ENCODE measurements at places on chromosomes 4 and X.

DNA sequence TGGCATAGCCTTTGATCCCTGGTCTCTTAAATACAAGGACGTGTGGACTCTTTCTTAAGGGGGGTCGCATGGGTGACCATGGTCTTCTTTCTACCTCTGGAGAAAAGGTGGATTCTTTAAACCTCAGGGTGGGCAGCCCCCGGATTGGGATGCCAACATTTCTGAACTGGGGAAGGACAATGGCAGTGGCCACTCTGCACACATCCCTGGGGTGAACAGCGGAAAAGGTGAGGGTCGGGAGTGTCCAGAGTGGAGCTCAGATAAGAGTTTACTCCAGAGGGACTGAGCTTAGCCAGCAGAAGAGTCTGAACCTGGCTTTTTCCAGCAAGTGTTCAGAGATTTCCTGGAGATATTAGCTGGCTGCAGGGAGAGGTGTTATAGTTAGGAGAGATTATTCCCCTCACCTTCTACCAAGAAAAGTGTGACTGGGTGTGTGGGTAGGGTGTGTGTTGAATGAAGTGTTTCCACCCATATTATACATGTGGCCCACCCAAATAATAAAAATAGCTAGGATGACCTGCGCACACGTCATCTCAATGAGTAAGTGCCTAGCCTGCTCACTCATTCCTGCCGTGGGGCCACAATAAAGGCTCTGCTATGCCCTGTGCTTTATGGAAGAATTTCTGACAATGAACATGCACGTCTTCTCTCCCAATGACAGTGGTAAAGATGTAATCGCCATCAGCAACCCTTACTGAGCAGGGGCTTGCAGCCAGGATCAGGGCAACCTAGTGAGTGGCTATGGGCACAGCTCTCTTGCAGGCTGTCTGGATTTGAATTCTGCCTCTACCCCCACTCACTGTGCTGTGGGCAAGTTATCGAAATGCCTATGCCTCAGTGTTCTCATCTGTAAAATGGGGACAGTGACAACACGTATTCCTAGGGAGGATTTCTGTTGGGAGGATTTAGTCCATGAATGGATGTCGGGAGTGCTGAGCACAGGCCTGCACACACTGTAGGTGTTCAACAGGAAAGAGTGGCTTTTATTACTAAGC is 76.6 kb downstream of the SLC2A9 start:
- no peak for DNase-seq

- DNase-seq: no peak
Measured at GRCh38 chr4:821631-822030, 4.3 kb downstream of the CPLX1 start.

DNA sequence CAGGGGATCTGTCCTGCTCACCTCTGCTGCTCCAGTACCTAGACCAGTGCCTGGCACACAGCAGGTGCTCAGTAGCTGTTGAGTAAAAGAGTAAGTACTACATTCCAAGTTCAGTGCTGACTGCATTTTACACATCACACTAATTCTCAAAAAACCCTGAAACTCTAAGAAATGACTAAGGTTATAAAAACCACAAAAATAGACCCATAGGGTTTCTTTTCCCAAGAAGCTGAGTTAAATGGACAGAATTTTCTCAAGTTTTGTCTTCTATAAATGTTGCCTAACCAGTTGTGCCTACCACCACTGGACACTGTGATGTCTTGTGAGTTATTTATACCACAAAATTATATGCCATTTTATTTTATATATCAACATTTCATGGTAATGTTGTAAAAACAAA is 78.9 kb upstream of the RXFP1 start:
- no peak for DNase-seq

GRCh38 chr4:70640192-70640591 is 11.6 kb downstream of the ENAM start:
- DNase-seq: no peak

GRCh38 chr4:138500869-138501268 is 258.7 kb upstream of the SLC7A11 start:
- DNase-seq: no peak

DNA sequence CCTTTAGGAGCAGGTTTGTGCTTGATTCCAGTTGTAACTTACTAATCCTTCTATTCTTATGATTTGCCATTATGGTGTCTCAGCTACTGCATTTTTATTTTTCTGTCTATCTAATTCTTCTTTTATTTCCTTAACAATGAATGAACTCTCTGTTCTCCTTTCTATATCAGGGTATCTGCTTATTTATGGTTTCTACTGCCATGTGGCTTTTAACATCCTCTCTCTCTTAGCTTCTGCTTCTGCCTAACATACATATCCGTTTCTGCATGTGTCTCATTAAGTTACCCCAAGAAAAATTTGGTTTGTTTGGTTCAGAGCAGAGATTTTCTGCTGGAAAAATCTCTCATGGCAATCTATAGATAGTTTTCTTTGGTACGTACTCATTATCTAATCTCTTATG is 614.4 kb downstream of the RPA4 start:
- DNase-seq: no peak

DNA sequence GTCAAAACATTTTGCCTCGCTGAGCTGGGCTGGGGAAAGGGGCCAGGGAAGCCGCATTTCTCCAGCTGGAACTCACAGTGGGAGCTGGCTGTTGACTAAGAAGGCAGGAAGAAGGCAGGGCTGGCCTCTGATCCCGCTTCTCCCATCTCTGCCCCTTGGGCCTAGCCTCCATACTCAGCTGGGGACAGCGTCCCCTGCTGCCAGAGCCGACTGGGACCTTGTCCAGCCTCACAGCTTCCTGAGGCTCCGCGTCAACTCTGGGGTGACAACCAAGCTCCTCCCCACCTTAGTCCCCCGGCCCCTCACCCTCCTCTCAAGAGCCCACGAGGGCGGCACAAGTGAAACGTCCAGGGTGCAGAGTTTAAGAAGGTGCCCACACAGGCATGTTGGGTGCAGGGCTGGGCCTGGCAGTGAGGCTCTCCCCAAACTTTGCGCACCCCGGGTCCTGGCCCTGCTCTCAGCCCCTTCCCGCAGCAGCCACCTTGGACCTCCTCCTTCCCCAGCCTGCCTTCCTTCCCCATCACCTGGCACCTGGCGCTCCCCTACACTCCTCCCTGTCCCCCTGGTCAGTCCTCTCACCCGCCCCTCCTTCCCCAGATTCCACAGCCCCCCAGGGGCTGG is 100.8 kb downstream of the PSAPL1 start:
- DNase-seq: no peak

GRCh38 chrX:154082396-154083125 is 15.0 kb downstream of the MECP2 start:
- no peak for DNase-seq

- no peak for DNase-seq
Measured at GRCh38 chr4:165203541-165204461, 3.6 kb upstream of the KLHL2 start.

DNA sequence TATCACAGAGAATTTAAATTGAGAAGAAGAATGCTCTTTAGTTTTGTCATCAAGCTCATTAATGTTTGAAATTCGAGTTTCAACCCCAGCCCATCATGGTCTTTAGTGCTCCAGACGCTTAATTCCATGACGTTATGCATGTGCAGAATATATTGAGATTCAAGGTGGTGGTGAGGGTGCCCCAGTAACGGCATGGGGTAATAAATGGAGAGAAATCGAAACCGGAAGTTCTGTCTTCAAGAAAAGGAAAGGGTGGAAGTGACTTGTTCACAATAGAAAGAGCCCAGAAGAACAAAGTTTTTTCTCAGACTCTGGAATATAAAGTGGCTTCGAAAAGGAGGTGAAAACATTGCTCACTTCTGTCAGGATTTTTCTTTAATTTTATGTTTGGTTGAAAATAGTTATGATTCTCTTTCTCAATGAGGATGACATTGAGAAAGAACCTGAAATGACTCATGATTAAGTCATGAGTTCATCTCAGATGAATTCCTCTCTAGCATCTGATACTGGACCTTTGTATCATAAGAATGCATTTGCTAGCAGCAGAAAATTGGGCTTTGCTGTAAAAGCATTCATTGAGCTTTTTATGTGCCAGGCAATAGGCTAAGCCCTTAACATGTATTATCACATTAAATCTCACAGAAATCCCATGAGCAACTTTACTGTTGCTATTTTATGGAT is 779 bp upstream of the DDX60L start:
- peak; percentile 14 for DNase-seq

DNA sequence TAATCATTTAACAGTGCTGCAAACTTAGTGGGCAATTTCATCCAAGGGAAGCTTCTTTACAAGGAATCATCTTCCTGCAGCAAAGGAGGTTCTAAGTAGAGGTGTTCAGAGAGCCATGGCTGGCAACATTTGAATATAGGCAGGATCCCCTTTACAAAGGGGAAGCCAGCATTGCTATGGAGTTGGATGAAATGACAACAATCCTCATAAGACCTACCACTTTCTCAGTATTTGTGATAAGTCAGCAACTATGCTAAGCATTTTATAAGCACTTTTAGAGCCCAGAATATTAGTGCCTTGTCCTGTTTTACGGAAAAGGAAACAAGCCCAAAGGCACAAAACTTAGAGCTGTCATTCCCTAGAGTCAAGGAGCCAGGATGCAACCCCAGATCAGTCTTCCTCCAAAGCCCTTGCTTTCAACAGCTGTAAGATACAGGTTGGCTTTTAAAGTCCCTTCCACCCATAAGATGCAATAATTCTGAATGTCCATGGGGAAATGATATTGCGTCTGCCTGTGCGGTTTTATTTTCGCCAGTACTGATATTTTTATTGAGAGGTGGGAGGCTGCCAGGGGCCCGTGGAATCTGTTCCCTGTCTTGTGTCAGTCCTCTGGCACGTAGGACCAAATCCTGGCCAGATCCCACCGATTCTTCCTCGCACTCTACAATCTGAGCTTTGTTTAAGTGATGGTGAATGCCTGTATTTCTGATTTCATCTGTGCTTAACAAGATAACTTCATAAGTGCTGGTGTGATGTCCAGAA is 59.1 kb downstream of the SMIM20 start:
- no peak for DNase-seq

DNA sequence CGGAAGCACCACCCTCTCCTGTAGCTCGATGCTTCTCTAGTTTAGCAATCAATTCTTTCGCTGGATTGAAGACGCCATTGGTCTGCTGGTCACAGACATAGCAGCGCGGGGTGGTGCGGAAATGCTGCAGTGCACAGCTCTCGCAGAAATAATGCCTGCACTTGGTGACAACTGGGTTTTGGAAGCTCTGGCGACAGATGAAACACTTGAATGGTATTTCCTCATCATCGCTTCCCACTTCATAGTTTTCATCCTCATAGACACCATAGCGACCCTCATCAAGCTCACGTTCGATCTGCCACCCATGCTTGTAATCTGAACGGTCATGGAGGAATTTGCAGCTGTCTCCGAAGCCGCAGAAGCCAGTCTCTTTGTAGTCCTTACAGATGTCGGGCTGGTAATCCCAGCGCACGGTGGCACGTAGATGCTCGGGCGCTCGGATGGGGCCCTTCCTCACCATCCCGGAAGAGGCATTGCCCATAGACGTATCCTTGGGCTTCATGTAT is 854 bp downstream of the RNF113A start:
- DNase-seq: peak; percentile 15

DNA sequence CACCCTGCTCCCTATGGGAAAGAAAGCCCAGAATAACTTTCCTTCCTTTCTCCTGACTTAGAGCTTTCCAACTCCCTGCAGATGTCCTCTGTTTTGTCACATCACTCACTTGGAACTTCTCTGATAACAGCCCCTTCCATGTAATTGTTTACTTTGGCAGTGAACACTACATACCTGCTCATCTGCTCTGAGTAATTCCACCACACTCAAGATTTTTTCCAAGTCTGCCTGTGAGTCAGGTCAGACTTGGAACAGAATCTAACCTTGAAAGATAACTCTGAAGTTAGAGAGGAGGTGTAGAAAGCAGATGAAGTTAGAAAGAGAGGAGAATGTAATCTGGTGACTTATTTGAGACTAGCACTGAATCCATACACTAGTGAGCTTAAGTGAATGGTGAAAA is 7.4 kb downstream of the MAGEB10 start:
- DNase-seq: no peak

GRCh38 chrX:1242891-1243402 is 25.7 kb upstream of the CSF2RA start:
- DNase-seq: peak; percentile 21

GRCh38 chr4:168521721-168522120 is 24.9 kb downstream of the PALLD start:
- no peak for DNase-seq

- no peak for DNase-seq
Measured at GRCh38 chr4:152090543-152090942, 329.7 kb upstream of the GATB start.

DNA sequence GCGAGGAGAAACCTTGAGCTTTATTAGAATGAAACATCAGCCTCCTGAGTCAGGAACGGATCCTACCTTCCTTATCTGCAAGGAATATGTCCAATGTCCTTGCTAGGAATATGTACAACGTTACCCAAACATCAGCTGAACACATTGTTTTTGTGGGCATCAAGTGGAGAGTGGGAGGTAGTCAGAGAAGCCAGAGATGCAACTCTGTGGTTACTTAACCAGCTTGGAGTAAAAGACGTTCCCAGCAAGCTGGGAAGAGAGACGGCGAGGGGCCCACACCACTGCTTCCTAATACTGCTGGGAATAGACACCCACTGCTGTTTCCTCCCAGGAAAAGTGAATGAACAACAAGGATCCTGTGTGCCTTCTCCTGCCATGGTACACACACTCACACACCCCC is 74.4 kb upstream of the PLAC1 start:
- DNase-seq: no peak

GRCh38 chr4:75514949-75515612 is 808 bp downstream of the THAP6 start:
- peak; percentile 10 for DNase-seq

DNA sequence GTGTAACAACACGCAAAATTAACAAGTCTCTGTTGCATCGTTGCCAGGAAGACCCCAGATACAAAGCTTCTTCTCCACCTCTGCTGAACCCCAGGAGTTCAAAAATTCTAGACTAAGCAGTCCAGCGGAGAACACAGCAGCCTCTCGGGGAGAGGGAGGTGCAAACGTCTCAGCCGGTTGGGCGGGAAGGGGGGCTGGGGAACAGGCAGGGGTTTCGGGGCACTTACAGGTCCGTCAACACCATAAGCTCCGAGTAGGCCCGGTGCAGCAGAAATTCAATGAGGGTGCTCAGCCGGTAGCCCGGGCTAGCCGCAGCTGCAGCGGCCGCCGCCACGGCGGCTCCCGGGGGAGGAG is 394 bp downstream of the MED14 start:
- peak; percentile 15 for DNase-seq

DNA sequence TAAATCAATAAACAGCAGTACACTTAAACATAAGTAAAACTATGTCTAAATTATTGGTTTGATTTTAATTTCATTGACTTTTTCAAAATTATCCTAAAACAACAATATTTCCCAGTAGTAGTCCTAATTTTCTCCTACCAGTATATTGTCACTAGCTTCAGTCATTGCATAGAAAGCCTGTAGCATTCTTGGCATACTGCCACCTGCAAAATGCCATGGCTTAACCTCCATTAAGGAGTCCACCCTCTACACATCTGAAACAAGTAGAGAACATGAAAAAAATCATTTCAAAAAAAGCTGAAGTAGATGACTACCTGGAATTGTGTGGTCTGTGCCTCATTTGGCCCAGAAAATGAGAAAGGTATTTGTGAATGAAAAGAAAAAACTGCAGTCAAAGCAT is 348.5 kb downstream of the INPP4B start:
- DNase-seq: no peak
